ENCODE measurements at places on chromosomes 16 and 17. TPM values are rescaled to one million over a fixed set of nuclear protein-coding genes. Genes with fewer than 3 reads are reported as not detected.
A peak's percentile ranks its signal among the peaks of the same experiment; 100 is the strongest.

DNA sequence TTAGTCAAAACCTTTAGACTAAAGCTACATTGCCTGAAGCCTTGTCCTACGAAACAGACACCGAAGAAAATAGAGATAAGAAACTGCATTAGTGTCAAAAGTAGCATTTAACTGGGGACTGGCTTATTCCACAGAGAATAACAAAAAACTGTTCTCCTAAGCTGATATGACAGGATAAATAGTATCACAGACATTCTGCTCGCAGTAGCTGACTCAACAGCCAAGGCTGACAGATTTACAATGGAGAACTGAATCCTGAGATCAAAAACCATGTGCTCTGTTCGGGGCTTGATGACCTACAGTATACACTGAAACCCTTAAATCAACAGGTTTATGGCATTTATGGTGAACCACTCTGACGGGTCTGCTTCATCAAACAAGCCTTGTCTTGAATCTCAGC is 25.5 kb downstream of the ADAMTS18 start:
- H3K27ac ChIP-seq = no peak overlapping the region
- no peaks in the 10 kb centered on the region for H3K27me3 ChIP-seq
- no peaks in the 10 kb centered on the region for H3K4me1 ChIP-seq
- H3K36me3 ChIP-seq = no peaks in the 10 kb centered on the region
- DNase-seq = peak; percentile 80
- no peak overlapping the region for H3K4me3 ChIP-seq

- H3K27me3 ChIP-seq = no peaks in the 10 kb centered on the region
- H3K4me1 ChIP-seq = no peaks in the 10 kb centered on the region
- no peaks in the 10 kb centered on the region for H3K36me3 ChIP-seq
- H3K27ac ChIP-seq = no peak overlapping the region
Measured at GRCh38 chr17:15981208-15981607, 18.3 kb downstream of the ZSWIM7 start.

Gene HID1
- polyA plus RNA-seq = 13.6 TPM

DNA sequence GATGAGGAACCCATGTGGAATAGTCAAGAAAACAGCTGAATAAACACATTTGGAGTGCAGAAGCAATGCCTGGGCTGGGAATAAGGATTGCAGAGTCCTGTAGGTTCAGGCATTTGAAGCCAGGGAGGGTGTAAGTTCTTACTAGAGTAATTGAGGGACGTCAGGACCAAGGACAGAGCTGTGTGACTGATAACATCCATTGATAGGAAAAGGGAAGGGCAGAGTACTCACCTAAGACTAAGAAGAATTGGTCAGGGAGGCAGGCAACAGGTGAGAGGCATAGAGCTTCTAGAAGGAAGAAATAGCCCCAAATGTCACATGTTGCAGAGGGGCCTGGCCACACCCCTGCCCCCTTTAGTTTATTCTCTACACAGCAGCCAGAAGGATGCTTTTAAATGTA is 79.8 kb upstream of the TMEM132E start:
- no peak overlapping the region for H3K4me3 ChIP-seq
- no peaks in the 10 kb centered on the region for H3K27me3 ChIP-seq
- no peak for DNase-seq
- no peak overlapping the region for H3K27ac ChIP-seq

DNA sequence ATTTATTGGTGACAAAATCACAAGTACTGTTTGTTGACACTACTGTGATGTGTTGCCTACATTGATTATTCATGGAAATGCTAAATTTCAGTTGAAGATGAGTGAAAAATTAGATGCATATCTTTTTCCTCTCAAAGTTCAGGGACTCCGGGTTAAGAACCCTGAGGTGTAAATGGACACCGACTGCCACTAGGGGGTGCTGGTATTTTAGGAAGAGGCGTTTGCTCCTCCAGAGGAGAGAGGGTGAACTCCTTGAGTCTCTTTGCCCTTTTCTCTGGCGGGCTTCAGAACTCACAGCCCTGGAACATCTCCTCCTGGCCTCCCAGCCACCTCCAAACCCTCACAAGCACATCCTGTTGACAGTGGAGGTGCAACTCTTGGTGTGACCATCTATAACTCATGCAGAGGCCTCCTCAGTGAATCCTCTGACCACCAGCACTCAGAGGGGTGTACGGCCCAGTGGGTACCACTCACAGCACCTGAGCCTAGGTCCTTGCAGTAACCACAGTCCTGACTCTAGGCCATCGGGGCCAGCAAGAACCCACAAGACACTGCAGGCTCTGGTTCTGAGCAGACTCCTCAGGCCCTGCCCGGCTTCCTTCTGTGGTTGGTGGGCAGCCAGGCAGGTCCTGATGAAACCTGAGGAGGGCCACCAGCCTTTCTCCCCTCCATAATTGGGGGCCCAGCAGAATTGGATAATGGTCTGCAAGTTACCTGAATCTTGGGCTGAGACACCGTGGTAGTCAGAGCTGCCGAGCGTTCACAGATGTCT is 26.2 kb upstream of the PIK3R5 start:
- H3K27ac ChIP-seq = no peak overlapping the region
- H3K4me1 ChIP-seq = no peaks in the 10 kb centered on the region
- H3K27me3 ChIP-seq = no peaks in the 10 kb centered on the region
- DNase-seq = peak; percentile 82
- H3K4me3 ChIP-seq = no peak overlapping the region

DNA sequence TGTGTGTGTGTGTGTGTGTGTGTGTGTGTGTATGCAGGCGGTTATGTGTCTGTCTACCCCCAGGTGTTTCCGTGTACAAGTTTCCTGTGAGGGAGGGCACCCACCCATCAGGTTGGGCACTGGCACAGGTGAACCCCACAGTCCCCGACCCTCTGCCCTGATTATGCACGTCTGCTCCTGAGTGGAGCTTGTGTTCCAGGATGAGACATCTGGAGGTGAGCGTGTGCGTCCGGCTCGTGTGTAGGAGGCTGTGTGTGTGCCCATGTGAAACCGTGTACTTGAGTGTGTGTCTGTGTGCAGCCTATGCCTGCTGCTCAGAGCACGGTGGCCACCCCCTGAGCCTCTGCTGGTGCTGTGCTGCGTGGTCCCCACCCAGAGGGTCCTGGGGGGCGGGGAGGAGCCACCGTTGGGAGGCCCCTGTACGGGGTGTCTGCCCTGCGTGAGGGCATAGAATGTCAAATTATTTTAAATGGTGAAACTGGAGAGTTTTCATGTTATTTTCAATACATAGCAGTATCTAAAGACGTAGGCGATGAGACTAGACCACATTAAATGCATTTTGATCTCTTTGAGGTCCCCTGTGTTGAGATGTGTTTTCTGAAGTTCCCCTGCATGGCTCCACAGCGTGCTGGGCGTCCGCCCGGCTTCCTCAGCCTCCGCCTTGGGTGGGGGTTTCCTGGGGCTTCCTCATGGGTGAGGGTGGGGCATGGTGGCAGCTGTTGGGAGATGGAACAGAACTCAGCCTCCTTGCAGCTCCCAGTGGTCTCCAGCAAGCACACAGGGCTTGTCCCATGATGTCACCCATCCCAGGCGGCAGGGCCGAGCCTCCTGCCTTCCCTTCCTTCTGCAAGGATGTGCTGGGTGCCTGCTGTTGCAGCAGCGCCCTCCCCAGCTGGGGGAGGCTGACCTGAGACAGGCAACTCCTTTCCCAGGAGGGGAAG is 43.4 kb downstream of the KCNJ12 start:
- no peak overlapping the region for H3K4me3 ChIP-seq
- H3K4me1 ChIP-seq = no peaks in the 10 kb centered on the region
- H3K27ac ChIP-seq = no peak overlapping the region
- DNase-seq = peak; percentile 63

Gene KRTAP3-2
- not detected for polyA plus RNA-seq

GRCh38 chr17:38562215-38562569 is 43.6 kb downstream of the SRCIN1 start:
- H3K36me3 ChIP-seq = no peaks in the 10 kb centered on the region
- no peak for DNase-seq
- peaks cover 50% of the 10 kb centered on the region for H3K27me3 ChIP-seq
- no peak overlapping the region for H3K4me3 ChIP-seq

GRCh38 chr17:46895171-46895570 is 27.8 kb upstream of the GOSR2 start:
- H3K4me3 ChIP-seq = no peak overlapping the region
- no peaks in the 10 kb centered on the region for H3K36me3 ChIP-seq

DNA sequence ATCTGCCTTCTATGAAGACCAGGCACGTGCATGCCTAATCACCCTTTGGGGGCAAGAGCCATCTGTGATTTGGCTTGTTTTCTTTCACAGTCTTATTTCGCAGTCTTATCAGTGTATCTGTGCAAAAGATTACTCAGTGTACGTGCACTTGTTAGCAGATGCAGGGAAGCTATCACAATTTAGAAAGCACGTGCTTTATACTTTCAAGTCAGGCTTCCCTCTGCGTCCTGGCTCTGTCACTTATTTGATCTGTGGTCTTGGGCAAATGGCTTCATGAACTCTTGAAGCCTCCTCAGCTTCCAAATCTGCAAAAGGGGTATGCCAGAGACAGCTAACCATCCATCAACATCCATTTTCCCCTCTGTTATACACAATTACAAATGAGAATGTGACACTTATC is 246.4 kb downstream of the XYLT1 start:
- no peak for DNase-seq
- H3K4me3 ChIP-seq = no peak overlapping the region
- H3K36me3 ChIP-seq = no peaks in the 10 kb centered on the region

DNA sequence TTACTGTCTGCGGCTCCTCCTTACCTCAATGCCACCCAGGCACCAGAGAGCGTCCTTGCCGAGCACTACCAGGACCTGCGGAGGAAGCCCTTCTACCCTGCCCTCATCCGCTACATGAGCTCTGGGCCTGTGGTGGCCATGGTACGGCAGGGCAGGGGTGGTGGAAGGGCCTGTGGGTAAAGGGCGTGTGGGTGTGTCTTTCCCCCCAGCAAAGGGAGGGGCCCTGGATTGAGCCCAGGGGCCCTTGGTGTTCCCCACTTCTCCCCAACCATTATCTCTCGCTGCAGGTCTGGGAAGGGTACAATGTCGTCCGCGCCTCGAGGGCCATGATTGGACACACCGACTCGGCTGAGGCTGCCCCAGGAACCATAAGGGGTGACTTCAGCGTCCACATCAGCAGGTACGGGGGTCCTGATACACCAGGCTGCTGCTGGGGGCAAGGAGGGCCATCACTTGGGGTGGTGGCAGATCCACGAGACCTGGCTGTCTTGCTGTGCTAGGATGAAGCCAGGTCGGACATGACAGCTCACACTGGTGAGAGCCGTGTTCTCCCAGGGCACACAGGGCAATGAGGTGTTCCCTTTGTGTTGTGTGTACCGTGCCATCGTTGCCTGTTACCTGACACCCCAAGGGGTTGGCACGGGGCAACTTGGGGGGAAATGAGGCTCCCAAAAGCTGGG is 2.2 kb upstream of the DECR2 start:
- no peaks in the 10 kb centered on the region for H3K4me1 ChIP-seq
- H3K36me3 ChIP-seq = no peaks in the 10 kb centered on the region
- H3K4me3 ChIP-seq = no peak overlapping the region
- DNase-seq = no peak
- H3K27me3 ChIP-seq = no peaks in the 10 kb centered on the region

Gene RNF227
- polyA plus RNA-seq = 2.5 TPM

DNA sequence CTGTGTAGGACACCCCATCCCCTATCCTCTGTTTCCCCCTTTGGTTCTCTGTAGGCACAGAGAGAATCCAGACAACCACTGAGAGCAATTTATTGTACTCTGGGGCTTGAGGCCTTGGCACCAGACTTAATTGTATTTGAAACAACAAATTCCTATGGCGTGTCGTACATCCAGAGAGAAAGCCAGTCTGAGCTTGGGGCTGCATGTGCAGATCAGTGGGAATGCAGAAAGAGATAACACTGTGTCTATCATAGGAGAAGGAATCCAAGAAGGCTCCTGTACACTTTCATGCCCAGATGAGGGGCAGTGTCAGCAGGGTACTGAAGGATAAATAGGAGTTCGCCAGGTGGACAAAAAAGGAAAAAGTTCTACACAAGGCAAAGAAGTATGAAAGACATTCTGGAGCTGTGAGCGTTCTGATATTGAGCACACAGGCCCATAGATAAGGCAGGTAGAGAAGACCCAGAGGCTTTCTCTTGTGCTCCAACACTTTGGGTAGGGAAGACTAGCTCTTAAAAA is 22.0 kb upstream of the IL4R start:
- H3K4me1 ChIP-seq = peaks cover 3% of the 10 kb centered on the region
- no peak for DNase-seq
- no peak overlapping the region for H3K27ac ChIP-seq
- H3K4me3 ChIP-seq = no peak overlapping the region
- H3K36me3 ChIP-seq = no peaks in the 10 kb centered on the region

Gene MCRIP1
- 151 TPM for polyA plus RNA-seq

Data from kidney (tissue), 22 donors.